ENCODE measurements at places on chromosomes 4 and X.

DNA sequence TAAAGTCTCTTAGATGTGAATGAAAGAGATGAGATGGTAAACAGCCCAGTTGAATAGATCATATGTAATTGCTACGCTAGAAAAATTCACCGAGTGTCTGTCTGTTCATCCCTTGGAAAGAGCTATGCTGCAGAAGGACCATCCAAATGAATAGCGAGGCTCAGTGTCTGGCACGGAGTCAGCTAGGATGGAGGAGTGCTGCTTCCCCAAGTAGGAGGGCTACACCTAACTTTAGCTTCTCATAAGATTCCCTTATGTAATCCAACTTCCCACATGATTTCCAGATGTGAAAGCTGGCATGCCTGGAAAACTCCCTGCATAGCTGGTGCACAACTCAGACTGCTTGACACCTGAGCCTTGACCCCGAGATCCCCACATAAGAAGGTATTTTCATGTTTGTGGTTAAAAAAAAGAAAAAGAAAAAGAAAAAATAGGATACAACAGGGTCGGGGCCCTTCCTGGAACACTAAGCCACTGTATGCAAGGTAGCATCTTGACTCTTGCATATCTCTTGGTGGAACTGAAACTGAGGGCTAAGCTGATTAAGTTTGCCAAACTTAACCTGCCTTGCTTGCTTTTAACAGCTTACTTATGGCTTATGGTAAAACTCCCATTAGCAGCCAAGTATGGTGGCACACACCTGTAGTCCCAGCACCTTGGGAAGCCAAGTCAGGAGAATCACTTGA is 82.3 kb downstream of the FREM3 start:
- DNase-seq = no peak

DNA sequence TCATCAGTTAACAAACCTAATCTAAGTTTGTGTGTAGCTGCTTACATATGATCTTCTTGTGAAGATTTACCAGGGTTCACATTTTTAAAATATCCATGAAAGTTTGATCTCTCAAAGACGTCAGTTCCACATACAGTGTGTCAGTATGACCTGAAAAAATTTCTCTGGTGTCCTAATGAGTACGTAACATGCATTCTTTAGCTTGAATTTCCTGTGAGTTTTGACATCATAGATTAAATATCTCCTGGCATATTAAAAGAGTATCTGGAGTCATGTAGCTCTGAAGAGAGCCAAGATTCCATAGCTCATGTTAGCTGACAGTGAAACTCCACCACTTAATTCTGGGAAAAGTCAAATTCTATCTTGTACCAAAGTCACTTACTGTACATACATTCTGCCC is 43.9 kb upstream of the PDLIM5 start:
- no peak for DNase-seq

DNA sequence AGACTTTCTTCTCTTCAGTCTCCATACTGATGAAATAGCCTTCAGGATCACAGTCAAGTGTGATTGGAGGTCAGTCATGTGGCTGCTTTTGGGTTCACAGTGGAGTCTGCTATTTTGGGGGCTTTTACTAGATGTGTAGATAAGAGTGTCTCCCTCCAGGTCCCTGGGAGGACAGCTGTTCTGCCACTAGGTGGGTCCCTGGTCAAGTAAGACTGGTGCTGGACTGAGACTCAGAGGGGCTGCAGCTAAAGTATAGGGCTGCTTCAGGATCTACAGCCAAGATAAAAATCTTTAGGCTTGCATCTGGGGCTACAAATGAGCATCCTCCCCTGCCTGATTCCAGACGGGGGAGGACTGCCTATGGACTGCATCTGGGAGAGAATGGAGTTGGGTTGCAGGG is 200.7 kb upstream of the ANKRD50 start:
- no peak for DNase-seq

DNA sequence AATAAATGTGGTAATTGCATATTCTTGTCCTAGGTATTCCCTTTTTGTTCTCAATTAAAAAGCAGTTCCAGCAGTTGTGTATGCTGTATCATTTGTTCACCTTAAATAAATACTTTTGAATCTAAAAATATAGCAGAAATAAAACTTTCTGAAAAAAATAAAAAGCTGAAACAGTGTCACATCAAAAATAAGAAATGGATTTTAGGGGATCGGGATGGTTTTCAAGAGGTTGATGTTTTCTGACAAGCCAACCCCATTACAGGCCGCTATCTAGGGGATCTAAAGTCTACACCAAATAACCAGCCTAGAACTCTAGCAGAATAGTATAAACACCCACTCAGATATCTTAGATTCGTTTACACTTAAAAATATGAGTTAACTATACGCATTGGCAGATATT is 95.4 kb upstream of the MAML3 start:
- no peak for DNase-seq

GRCh38 chrX:112631892-112632291 is 47.8 kb downstream of the LHFPL1 start:
- DNase-seq = no peak

DNA sequence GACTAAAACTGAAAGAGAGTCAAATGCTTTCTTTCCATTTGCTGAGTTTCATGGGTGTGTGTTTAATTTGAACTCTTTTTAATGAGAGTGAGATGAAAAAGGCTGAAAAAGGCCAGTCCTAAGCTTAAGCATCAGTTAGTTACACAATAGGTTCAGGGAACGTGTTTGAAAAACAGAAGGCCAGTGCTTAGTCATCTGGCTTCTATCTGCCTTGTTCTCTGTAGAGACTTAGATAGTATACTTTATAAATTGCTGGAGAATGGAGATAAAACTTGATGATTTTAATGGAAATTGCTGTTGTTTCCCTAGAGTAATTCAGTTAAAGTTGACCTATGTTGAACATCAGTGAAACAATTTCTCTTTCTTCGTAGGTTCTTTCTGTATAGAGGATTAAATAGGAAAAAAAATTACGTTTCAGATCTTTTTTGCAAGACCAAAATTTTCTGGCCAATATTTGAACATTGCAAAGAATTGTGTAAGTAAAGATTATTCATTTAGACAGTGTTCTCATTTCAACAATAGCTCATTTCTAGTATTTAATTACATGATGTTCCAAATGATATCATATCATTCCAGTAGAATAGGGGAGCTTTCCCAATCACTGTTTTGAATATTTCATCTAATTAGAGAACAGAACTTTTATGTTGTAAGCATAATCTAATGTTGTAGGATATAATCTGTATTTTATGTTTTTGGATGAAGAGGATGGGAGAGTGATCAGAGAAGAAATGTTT is 1088.8 kb downstream of the ADGRL3 start:
- no peak for DNase-seq

GRCh38 chr4:73704314-73705055 is 35.9 kb upstream of the CXCL8 start:
- DNase-seq = peak; percentile 99

DNA sequence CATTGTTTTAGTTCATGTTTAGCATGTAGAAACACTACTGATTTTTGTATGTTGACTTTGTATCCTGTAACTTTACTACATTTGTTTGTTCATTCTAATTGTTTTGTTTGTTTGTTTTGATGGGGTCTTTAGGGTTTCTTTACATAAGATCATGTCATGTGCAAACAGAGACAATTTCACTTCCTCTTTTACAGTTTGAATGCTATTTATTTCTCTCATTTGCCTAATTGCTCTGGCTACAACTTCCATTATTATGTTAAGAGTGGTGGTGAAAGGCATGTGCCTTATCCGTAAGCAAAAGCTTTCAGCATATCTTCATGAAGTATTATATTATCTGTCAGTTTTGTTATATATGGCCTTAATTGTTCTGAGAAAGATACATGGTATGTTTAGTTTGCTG is 571.1 kb downstream of the PCDH7 start:
- no peak for DNase-seq

GRCh38 chrX:65601530-65602220 is 65.8 kb upstream of the MSN start:
- peak; percentile 57 for DNase-seq

GRCh38 chrX:38103857-38104812 is 97.8 kb downstream of the SYTL5 start:
- no peak for DNase-seq

DNA sequence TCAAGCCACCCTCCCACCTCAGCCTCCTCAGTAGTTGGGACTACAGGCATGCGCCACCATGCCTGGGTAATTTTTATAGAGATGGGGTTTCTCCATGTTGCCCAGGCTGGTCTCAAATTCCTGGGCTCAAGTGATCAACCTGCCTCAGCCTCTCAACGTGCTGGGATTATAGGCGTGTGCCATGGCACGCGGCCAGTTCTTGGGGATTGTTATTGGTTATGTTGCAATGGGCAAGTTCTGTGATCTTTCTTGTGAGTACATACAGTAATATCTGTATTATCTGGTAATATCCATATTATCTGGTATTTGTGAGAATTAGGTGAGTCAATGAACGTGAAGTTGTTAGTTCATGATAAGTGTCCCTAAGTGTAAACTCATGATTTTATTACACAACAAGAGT is 90.3 kb upstream of the TBL1X start:
- DNase-seq = no peak

DNA sequence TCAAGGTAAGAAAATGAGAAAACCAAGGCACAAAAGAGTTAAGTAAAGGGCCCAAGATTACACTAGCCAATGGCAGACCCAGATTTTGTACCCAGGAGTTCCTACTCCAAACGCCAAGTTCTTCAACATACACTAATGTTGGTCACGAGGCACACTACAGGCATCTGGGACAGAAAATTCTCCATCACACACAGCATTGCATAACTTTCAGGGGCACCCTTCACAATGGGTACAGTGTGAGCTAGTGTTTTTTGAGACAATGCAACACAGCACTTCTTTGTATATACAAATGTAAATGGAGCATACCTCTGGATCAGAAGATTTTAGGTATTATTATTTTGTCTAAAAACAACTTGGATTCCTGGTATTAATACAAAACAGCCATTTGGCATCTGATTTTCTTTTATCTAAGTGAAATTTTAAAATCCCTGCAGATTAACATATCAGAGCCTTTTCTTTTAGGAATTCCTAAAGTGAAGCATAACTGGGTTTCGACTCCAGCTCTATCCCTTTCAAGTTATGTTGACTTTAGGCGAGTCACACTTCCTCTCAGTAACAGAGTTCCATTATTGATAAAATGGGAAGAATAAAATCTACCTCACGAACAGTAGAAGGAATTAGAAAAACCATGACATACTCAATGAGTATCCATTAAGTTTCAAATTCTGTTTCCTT is 41.1 kb downstream of the ADGRA3 start:
- DNase-seq = no peak

DNA sequence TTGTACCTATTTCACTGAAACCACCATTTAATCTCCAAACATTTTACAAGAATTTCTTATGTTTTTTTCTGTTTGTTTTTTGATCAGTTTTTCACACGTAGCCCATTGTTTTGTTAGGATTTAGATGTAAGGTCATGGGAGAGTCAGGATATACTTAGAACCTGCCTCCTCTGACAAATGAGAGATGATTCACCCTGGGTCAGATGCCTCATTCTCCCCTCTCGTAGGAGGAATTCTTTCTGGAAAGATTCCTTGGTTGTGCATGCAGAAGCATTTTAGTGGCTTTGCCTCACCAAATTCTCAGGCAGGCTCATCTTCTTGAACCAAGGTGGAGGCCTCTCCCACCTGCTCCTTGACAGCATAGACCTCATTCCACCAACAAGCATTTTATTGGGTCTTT is 599.3 kb downstream of the SPRY1 start:
- DNase-seq = peak; percentile 62

GRCh38 chrX:16868920-16869319 is 1.2 kb downstream of the RBBP7 start:
- no peak for DNase-seq

GRCh38 chr4:51885363-51885762 is 42.4 kb downstream of the DCUN1D4 start:
- DNase-seq = peak; percentile 2

GRCh38 chrX:130726661-130727060 is 176.3 kb downstream of the ENOX2 start:
- DNase-seq = peak; percentile 68

DNA sequence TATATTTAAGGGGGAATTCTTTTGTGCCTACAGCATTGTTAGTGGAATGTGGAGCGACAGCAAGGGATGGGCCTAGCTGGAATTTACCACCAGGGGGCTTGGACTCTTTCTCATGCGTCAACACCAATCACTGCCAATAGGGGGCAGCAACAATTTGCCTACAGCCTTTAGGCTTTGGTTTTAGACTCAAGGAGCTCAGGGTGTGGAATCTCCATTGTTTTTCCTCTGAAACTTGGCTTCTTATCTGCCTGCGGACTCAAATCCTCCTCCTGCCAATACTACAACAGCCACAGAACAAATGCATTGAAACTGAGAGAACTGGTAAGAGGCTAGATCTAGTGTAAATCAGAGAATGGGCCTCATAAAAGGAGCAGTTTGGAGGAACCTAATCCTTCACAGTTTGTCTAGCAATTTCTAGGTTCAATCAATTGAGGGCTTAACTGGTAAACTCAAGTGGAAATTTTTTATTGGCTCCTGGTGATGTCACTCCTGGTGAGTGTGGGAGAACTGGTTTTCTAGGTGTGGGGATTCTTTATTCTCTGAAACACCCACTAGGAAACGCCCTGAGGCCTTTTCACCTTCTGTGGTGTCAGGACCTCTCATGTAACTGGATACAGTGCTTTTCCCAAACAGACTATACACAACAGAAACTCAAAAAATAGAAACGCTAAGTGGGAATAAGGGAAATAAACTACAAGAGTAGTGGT is 27.9 kb upstream of the TMSB4X start:
- DNase-seq = peak; percentile 73

DNA sequence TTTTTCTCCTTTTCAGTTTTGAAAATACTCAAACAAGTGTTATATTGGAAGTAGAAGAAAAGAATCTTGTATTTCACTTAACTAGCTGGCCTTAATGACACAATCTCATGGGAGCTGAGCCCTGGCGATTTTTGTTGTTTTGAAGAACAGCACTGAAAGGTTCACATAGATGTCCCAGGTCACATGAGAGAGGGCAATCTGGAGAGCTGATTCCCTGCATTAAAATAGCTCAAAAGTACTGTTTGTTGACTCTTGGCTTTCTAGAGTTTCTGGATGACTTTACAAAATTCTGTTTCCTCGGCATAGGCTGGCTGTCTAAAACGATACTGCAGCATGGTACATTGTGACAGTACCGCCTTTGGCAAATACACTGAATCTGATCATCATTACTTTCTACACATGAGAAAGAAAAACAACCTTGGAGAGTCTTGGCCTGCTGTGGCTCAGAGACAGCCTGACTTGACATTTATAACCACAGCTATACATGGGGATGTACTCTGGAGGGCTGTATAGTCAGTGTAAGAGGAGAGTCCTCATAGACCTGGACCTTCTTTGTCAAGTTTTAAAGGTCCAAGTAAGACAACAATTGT is 119.8 kb upstream of the PDLIM3 start:
- no peak for DNase-seq

GRCh38 chr4:38831653-38832052 is 25.0 kb downstream of the TLR6 start:
- no peak for DNase-seq

GRCh38 chrX:22795671-22796070 is 204.1 kb upstream of the DDX53 start:
- no peak for DNase-seq
